ENCODE measurements at places on chromosomes 3 and 15.

GRCh38 chr15:100211855-100212850 lies 129.6 kb downstream of the ADAMTS17 start:
- DNase-seq, result no peak

DNA sequence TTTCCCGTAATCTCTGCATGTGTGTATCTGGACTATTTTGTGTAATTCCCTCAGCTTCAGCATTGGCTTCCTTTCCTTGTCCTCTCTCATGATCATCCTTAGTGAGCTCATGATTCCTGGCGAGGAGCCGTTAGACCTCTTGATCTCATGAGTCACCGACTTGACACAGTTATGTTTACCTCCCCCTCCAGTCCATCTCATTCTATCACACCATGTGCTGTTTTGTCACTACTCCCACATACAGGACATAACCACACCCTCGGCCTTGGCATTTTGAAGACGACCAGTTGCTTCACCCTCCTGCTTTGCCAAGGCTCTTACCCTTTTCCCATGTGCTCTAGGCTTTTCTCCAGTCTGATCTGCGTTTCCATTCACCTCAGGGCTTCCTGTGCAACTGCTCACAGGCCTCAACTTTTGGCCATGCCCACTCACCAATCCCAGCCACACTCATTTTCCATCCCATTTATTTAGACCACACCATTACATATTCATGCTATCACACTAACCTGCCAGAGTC lies 41.5 kb downstream of the CP start:
- DNase-seq, result no peak

DNA sequence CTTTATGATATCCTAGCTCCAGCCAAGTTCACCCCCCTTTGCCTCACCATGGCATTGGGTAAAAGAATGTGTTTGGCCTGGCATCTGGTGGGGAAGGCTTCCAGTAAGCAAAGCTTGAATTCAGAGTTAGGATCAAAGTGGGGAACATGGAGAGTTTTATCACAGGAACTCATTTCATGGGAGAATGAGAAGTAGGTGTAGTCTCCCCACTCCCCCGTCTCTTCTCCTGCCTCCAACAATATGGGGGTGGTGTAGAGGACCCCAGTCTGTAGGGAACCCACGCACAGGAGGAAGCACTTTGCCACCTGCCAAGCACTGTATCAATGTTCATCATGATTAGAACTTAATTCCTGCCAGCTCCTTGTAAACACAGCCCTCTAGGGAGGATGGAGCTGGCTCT lies 200.5 kb downstream of the UACA start:
- DNase-seq, result no peak

DNA sequence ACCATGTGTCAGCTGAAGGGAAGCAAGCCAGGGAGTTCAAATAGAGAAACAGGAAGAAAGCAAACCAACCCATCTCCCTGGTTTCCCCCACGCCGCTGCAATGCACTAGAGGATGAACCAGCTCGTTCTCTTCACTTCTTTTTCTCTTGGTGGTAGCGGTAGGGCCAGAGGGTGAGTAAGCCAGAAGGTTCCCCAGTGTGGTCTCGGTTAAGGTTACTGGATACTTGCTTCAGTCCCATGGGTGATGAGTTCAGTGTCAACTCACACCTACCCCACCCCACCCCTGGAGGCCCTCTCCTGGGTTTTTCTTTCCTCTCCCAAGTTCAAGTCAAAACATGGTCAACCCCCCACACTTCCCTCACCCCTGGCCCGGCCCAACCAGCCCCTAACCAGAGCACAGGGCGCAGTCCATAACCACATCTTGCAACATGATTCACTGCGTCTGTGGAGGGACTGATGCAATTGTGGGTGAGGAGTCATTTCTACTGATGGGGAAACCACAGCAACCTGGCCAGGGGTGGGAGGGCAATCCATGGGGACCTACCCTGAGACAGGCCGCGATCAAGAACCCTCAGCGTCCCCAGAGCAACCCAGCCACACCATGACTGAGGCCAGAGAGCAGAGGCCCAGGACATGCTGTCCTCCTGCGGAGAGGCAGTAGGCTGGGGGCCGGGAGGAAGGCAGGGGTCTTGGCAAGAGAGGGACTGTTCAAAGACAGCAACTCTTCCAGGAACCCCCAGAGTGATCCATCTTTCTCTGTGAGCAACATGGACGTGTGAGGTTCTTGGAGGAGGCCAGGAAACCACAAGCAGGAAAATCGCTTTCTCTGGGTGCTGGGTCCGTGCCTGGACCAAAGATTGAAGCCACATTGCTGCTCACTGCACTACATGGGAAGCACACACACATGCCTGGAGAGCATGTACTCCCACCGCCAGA lies 276.6 kb downstream of the UACA start:
- no peak for DNase-seq

- DNase-seq, result no peak
These were observed 232.1 kb downstream of the NECTIN3 start for GRCh38 chr3:111303760-111304159.

DNA sequence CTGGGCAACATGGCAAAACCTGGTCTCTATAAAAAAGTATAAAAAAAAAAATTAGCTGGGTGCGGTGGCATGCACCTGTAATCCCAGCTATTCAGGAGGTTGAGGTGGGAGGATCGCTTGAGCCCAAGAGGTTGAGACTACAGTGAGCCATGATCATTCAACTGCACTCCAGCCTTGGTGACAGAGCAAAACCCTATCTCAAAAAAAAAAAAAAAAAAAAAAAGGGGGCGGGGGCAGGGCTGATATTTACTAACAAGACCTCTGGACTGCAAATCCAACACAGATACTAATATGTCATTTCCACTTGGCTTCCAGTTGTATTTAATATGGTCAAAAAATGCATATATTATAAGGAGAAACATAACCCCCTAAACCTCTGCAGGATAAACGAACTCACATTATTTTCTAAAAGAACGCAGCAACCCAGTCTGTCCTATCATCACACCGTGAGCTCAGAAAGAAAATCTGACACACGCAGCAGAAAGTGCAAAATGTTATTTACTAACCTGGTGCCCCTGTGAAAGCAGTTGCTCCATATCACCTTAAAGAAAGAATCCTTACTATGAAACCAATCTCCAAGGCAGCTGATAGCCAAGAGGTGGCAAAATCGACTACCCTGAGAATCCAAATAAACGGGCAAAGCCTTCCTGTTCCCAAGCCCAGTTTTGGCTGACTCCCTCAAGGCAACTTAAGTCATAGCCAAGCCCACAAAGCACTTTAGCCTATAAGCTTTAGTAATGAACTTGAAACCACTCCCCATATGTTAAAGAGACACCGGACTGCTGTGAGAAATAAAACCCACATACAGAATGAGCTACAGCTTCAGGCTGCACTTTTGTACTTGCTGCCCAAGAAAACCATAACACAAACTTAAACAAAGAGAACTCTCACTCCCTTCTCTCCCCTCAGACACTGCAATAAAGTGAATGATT lies 39.3 kb downstream of the PLD1 start:
- no peak for DNase-seq
